Glutamatergic neuron (in vitro differentiated cells): ENCODE measurements at places on chromosomes 1 and 21. TPM values are rescaled to one million over a fixed set of nuclear protein-coding genes. Genes with fewer than 3 reads are reported as not detected.

- peaks cover 1% of the 10 kb centered on the region for H3K27me3 ChIP-seq
- peaks cover 4% of the 10 kb centered on the region for H3K4me1 ChIP-seq
- DNase-seq: peak; percentile 56
Measured at GRCh38 chr1:152013664-152014237, 20.1 kb upstream of the S100A10 start.

DNA sequence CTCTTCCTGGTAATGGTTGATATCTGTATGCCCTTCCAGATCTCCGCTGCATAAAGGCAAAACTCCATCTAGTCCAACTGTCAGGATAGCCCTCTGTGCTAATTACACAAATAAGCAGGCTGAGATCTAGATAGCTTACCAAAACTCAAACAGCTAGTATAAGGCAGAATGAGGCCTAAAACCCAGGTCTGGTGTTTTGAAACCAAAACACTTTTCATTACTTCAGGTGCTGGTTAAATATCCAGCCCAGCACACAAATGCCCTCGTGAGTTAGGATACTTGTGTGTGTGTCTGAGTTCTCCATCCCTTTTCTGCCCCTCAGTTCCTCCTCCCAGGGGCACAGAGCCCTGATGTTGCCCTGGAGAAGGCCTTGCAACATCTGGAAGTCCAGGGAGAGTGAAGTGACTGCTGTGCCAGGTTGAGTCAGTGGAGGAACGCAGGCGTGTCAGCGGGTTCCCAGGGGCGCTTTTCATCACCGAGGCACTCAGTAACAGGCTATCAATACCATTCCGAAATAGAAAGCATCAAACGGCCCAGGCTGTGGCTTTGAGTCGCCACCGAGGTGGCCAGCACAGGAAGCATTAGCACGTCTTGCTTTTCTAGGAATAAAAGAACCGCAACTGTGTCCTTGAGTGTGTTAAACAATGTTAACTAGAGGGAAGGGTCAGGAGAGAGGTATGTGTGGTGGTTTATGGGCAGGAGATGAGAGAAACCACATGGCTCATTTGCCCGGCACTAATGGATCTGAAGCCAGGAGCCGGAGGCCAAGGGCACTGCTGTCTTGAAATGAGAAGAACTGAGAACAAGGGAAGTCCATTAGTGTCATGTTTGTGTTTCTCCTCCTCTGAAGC, 90.7 kb upstream of the WLS start:
- H3K4me3 ChIP-seq: no peak overlapping the region
- no peak overlapping the region for H3K27ac ChIP-seq
- H3K27me3 ChIP-seq: no peaks in the 10 kb centered on the region
- DNase-seq: no peak

DNA sequence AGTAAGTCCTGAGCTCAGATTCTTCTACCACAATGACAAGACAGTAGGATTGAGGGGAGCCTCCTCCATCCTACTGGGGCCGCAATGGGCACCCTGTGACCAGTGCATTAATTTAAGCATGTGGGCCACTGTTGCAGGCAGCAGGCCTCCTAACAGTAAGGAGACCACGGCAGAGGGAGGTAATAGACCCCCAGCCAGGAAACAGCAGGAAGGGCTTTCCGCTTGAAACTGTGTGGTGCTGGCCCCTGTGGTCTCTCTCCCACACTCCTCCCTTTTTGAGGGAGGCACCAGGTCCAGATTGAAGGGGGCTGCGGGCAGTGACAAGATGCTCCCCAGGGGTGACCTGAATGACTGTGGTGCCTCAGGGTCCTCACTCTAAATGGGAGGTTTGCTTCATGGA, 1.7 kb upstream of the CLDN19 start:
- H3K27ac ChIP-seq: no peak overlapping the region
- no peak for DNase-seq
- peaks cover 8% of the 10 kb centered on the region for H3K4me1 ChIP-seq
- peaks cover 16% of the 10 kb centered on the region for H3K27me3 ChIP-seq
- no peak overlapping the region for H3K4me3 ChIP-seq

DNA sequence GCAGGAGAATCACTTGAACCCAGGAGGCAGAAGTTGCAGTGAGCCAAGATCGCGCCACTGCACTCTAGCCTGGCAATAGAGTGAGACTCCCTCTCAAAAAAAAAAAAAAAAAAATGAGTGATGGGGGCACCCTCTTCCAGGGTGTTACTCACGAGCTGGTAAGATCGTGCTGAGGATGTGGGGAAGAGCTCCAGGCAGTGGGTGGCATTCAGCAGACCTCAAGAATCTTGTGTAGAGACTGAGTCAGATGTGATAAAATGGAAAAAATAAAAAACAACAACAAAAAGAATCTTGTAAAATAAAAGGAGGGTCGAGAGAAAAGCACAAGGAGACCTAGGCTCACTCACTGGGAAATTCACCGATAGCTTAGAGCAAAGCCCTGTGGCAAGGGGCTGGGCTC, 38.5 kb downstream of the EPHA2 start:
- H3K36me3 ChIP-seq: no peaks in the 10 kb centered on the region
- peaks cover 7% of the 10 kb centered on the region for H3K27me3 ChIP-seq
- H3K27ac ChIP-seq: no peak overlapping the region
- DNase-seq: no peak

DNA sequence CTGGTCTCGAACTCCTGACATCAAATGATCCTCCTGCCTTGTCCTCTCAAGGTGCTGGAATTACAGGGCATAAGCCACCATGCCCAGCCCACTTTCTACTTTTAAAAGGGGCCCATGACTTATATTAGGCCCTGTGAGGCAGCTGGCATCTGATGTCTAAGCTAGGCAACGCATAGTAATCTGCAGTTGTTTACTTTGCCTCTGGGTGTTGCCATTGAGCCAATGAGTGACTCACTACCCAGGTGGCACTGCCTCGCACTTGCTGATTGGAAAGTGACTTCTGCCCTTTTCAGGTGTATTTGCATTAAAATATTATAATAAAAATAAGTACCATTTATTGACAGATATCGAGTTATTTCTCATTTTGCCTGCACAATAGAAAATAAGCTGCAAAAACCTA, 84.9 kb downstream of the KIF14 start:
- no peaks in the 10 kb centered on the region for H3K4me1 ChIP-seq
- no peak overlapping the region for H3K4me3 ChIP-seq
- no peaks in the 10 kb centered on the region for H3K36me3 ChIP-seq
- no peak overlapping the region for H3K27ac ChIP-seq

DNA sequence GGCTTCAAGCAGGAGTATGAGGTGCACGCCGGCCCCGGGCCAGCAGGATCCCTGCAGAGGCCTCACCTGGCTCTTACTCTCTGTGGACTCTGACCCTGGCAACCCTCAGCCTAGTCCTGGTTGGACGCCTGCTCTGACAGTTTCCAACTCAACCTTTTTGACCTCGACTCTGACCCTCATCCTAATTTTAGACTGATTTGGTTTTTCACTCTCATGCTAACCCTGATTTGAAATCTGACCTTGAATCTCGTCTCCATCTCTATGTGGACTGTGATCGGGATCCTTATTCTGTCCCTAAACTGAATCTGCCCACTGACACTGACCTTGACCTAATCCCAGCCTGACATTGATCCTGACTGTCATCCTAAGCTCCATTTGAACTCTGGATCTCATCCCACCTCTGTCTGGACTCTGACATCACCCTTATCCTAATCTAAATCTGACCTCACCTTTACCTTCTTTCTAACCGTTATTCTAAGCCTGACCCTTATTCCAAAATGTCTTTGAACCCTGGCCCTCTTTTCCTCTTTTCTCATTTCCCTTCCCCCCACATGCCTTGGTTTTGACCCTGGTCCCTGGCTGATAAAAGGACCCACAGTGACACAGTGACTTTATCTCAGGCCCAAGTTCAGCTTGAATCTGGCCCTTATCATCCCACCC, 67.8 kb downstream of the PTPRU start:
- H3K4me1 ChIP-seq: peaks cover 5% of the 10 kb centered on the region
- H3K27me3 ChIP-seq: peaks cover 11% of the 10 kb centered on the region
- no peak for DNase-seq
- peaks cover 4% of the 10 kb centered on the region for H3K36me3 ChIP-seq

The CCT3 gene
- total RNA-seq: 347 TPM

DNA sequence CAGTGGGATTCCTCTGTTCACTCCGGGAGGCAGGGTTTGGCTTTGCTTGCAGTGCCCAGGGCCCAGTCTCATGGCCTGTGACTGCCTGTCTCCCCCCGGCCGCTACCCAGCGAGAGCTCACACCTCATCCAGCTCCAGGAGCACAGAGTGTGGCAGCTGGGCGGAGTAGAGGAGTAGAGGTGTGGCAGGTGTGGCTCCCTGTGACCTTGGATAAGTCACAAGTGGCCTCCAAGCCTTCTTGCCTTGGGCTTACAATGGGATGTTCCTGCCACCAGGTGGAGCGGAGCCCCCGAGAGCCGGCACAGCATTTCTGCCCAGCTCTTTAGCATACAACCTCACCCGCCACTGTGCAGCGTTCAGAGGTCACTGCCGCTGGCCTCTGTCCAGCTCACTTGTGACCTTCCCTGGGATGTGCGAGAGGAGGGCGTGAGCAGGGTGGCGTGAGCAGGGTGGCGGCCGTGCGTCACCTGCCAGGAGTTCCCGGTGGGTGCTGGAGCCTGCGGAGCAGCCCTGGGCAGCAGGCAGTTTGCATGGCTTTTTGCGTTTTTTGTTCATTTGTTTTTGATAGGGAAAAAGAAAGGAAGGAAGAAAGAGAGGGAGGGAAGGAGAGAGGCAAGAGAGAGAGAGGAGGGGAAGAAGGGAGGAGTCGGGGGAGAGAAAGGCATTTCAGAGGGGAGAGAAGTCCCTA, 42.4 kb downstream of the CRYAA start:
- peaks cover 3% of the 10 kb centered on the region for H3K27me3 ChIP-seq
- no peak overlapping the region for H3K27ac ChIP-seq
- no peaks in the 10 kb centered on the region for H3K4me1 ChIP-seq
- peak; percentile 56 for DNase-seq
- no peak overlapping the region for H3K4me3 ChIP-seq

GRCh38 chr1:95888941-95889390, 655.0 kb downstream of the RWDD3 start:
- H3K36me3 ChIP-seq: no peaks in the 10 kb centered on the region
- H3K4me1 ChIP-seq: peaks cover 36% of the 10 kb centered on the region
- H3K27me3 ChIP-seq: peaks cover 10% of the 10 kb centered on the region
- H3K4me3 ChIP-seq: peak overlapping the region; percentile 81

GRCh38 chr1:24735509-24736375, 9.5 kb upstream of the CLIC4 start:
- H3K4me1 ChIP-seq: peaks cover 9% of the 10 kb centered on the region
- peak overlapping the region; percentile 71 for H3K27ac ChIP-seq
- no peaks in the 10 kb centered on the region for H3K36me3 ChIP-seq
- DNase-seq: no peak
